ENCODE measurements at places on chromosomes 5 and 9.

GRCh38 chr9:123290764-123291163 is 22.4 kb upstream of the STRBP start:
- no peak for DNase-seq

GRCh38 chr5:132480042-132480441 is 10.5 kb downstream of the IRF1 start:
- no peak for DNase-seq

DNA sequence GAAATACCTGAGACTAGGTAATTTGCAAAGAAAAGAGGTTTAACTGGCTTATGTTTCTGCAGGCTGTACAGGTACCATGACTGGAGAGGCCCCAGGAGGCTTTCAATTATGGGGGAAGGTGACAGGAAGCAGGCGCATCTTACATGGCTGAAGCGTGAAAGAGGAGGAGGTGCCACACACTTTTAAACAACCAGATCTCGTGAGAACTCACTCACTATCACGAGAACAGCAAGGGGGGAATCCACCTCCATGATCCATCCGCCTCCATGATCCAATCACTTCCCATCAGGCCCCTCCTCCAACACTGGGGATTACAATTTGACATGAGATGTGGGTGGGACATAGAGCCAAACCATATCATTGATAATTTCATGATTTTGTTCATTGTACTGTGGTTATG is 2.5 kb upstream of the MED27 start:
- no peak for DNase-seq

GRCh38 chr9:120264528-120264927 is 315.4 kb downstream of the CDK5RAP2 start:
- DNase-seq = no peak

DNA sequence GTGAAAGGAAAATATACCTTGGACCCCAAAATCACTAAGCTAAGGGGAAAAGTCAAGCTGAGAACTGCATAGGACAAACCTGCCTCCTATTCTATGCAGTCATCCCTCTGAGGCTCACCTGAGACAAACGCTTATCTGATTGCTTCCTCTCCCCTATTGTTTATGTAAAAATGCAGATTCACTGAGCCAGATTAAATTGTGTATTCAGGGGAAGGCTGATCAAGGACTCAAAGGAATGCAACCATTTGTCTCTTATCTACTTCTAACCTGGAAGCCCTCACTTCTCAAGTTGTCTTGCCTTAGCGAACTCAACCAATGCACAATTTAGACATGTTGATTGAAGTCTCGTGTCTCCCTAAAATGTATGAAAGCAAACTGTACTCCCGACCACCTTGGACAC is 13.3 kb downstream of the SPARC start:
- DNase-seq = no peak

Measured in osteocyte (in vitro differentiated cells).